ENCODE measurements at places on chromosomes 2 and 18.

DNA sequence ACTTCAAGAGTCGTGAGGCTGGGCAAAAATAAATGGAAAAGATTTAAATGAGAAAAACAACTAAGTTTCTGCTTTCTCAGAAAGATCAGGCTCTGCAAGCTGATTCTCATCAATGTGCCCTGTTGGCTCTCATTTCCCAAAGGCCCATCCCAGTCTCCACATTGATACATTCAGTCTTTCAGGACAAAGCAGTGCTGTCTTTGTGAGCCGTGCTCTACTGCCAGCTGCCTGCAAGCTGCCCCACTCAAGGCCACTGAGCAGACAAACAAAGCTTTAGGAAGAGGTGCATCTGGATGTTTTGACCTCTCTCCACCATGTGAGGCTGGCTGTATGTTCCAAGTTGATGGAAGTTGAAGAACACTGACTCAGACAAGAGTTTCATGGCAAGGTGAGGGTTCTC lies 48.8 kb downstream of the FSHR start:
- DNase-seq = no peak

- no peak for DNase-seq
Measured at GRCh38 chr2:170821531-170822289, 5.0 kb downstream of the GAD1 start.

GRCh38 chr18:80076379-80076778 lies 32.7 kb upstream of the ADNP2 start:
- DNase-seq = no peak

DNA sequence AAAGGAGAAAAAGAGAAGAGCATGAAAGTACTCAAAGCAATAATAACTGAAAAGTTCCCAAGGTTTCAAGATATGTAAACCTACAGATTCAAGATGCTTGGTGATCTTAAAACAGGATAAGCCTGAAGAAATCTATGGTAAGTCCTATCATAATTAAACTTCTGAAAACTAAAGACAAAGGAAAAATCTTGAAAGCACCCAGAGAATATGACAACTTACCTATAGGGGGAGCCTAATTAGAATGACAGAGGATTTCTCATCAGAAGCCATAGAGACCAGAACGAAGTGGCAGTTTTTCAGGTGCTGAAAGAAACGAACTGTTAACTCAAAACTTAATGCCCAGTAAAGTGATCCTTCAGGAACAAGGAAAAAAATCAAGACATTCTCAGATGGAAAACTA lies 59.7 kb downstream of the XDH start:
- DNase-seq = no peak

- DNase-seq = no peak
Measured at GRCh38 chr2:70570041-70570661, 16.5 kb upstream of the TGFA start.

GRCh38 chr2:65316072-65316471 lies 88.4 kb downstream of the ACTR2 start:
- DNase-seq = no peak

DNA sequence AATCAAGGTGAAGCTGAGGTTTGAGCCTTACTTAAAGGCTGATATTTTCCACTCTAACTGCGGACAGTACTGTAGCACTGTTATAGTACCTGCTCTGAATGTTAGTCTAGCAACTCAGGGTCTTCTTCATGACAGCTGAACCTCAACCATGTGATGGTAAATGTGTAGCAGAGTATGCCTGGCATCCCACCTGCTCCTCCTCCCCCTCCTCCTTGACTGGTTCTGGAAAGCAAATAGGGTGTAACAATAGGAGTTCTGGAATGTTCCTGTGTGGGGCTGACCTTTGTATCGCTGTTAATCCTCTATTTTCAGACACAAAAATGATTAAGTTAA lies 447 bp upstream of the CCL20 start:
- no peak for DNase-seq

DNA sequence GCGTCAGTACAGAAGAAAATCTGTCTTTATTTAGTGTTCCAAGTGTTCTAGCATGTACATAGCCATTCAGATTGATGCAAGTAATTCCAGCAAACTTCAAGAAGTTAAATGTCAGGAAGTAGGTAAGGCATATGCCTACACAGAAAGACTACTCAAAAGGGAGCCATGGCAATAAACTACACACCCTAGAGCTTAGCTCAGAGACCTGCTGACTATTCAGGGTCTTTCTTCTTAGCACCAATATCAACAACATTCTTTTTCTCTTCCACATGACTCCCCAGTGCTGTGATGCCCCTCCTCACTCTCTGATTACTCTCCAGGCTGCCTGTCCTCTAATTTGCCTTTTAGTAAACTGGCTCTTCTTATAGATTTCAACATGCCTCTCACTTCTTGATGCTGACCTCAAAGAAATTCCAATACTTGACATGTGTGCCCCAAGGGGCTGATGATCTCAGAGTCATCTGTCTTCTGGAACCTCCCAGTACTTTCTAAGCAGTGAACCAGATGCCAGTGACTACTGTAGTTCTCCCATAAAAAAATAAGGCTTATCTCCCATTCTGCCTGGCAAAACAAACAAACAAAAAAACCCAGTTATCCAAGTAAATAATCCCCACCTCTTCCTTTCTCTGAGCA lies 909.2 kb upstream of the FANCL start:
- DNase-seq = no peak

- DNase-seq = no peak
Measured at GRCh38 chr18:31417850-31418249, 29.7 kb upstream of the DSG3 start.

GRCh38 chr18:47501946-47502345 lies 250.5 kb upstream of the SKOR2 start:
- DNase-seq = no peak

DNA sequence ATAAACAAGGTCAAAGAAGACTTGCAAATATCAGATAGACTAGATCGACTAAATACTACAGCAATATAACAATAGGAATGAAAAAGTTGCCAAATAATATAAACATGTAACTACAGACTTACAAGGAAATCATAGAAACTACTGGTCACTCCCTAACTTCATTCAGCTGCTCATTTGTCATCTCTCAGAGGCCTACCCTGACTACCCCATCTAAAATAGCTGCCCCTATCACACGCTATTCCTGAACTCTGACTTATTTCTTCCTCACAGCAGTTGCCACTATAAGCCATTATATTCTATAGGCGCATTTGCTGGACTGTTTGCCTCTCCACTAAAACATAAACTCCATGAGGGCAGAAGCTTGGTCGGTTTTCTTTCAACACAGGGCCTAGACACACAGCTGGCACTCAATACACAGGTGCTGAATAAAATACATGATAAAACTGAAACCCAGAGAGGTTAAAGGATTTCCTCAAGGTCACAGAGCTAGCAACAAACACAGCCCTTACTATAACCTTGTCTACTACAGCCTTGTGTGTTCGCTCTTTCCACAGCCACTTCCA lies 1.8 kb downstream of the STRN start:
- DNase-seq = no peak

DNA sequence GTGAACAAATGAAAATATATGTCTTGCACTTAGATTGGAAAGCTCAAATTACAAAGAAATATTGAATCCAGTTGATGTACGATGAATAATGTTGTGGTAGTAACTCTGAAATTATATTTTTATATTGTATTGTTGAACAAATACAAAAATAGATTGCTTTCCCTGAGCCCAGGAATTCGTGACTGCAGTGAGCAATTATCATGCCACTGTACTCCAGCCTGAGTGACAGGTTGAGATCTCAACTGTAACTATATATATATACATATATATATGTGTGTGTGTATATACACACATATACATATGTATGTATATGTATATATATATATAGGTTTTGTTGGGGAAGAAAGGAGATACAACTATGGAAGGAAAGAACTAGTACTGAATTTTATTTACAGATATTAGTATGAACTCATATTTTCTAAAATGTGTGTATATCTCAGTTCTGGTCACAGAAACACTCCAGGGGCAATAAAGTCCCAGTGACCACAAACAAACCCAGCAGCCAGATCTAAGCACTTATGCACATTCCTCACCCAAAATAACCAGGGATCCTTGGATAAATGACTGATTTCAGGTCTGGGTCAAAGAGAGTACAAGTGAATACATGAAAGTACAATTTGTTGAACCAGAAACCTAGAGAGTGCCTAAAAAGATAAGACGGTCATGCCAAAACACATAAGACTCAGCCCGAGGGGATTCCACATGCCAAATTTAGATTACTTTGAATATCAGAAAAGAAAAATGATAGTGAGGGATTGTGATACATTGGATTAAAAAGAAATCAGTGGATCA lies 146.3 kb downstream of the TMX3 start:
- DNase-seq = no peak

DNA sequence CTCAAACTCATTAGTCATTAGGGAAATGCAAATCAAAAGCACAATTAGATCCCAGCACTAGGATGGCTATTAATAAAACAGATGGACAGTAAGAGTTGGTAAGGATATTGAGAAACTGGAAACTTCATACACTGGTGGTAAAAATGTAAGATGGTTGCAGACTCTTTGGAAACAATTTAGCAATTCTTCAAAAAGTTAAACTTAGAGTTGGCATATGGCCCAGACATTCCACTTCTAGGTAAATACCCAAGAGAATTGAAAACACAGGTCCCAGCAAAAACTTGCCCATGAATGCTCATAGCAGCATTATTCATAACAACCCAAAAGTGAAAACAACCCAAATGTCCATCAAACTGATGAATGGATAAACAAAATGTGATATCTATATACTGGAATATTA lies 84.9 kb upstream of the ZFP36L2 start:
- no peak for DNase-seq

DNA sequence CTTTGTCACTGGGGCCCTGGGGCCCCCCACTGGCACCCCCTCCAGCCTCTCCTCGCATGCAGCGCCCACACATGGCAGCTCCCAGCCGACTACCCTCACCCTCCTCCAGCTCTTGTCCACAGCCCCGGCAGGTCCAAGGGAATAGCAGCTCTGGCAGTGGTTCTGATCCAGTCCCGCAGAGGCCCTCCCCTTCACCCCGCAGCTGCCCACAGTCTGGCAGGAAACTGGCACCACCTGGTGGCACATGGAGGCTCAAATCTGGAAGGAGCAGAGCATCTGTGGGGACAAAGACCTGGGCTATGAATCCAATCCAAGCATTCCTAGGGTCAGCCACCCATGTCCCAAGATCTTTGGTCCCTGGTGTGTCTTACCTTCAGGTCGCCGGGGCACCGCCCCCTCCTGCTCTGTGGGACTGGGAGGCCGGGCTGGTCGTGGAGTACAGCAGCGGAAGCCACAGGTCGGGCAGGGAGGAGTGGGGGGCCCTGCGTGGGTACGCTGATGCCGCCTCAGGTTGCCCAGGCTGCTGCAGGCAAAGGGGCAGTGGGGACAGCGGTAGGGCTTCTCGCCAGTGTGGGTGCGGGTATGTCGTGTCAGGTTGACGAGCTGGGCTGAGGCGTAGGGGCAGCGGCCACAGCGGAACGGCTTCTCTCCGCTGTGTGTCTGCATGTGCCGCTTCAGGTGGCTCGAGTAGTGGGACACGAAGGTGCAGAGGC lies 2.3 kb downstream of the ZNF513 start:
- no peak for DNase-seq

- DNase-seq = no peak
Measured at GRCh38 chr2:168939918-168940317, 38.8 kb downstream of the G6PC2 start.

- no peak for DNase-seq
Measured at GRCh38 chr2:240468303-240469238, 33.1 kb downstream of the GPC1 start.

DNA sequence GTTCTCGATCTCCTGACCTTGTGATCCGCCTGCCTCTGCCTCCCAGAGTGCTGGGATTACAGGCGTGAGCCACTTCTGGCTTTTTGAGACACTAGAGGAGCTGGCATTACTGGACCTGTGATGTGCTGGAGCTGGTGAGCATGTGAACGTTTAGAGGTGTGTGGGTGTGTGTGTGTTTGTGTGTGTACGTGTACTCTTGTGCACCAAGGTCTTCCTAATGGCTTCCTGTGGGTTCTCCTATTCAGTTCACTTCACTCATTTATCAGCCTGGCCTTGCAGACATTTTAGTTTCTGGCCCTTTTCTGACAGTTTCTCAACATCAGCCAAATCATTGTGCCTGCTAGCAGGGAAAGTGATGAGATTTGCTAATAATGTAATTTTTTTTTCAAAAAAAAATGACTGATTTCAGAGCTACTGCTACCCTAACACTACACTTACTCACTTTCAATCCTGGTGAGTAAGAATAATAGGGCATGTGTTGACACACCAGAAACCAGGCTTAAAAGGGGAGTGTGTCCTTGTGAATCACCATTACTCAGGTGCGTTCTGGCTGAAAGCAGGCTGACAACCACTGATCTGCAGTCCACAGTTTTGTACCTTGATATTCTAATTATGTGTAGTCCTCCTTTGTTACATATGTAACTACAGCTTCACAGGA lies 41.0 kb upstream of the ACTR3 start:
- DNase-seq = peak; percentile 24

- no peak for DNase-seq
Measured at GRCh38 chr18:58635891-58636290, 7.0 kb upstream of the ALPK2 start.

DNA sequence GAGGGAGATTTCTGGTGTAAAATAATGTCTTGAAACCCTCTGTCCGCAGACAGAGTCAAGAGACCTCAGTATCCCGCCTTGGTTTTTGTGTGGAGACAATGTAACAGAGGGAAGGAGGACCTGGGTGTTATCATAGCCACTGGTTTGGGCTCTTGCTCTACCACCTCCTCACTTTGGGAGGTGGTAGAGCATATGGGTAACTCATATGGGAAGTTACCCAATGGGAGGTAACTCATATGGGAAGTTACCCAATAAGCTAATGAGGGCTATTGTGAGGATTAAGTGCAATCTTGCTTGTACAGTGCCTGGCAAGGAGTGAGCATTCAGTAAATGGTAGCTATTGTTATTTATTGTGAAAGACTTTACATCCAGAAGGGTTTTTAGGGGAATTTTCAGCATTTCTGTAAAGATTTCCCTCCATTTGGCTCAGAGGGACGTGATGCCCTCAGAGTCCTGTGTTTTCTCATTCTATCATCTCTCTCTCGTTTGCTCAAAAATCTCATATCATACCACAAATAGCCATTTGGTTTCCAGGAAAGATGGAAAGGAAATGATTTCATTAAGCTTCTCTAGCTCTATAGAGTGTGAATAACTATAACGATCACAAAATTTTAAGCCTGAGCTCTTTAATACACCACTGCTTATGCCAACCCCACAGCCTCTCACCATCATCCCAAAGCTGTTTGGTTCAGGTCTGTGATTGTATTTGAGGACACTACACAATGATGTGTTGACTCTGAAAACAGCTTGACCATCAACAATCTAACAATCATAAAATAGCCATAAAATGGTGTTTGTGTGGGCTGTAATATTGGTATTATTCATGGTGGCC lies 307.7 kb downstream of the STK39 start:
- DNase-seq = no peak

GRCh38 chr18:11972371-11973174 lies 8.7 kb upstream of the IMPA2 start:
- no peak for DNase-seq

- DNase-seq = no peak
Measured at GRCh38 chr2:19408592-19408991, 50.2 kb upstream of the OSR1 start.

DNA sequence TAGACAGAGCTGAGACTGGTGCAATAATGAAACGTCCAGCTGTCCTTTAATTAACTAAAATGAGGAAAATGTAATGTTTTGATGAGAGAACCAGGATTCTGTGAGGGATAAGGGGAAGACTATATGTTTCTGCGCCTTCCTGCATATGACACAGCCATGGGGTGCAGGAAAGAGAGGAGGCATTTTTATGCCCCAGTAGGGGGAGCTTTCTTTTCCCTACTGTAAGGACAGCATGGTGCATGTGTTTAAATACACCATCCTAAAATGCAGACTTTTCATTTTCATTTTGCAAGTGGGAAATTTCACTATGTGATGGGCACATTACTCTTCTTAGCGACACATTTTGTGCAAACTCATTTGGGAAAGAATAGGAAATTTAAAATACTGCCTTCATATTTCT lies 446.1 kb downstream of the ARHGAP15 start:
- DNase-seq = no peak
